ENCODE measurements at places on chromosomes 2 and 18. TPM values are rescaled to one million over a fixed set of nuclear protein-coding genes. Genes with fewer than 3 reads are reported as not detected.

The CFC1 gene
- total RNA-seq: not detected

The HMSD gene
- total RNA-seq: not detected

The NYAP2 gene
- 0.30 TPM for total RNA-seq

The MAP2 gene
- 71.1 TPM for total RNA-seq

The ALPG gene
- 1.2 TPM for total RNA-seq

The LBH gene
- 34.4 TPM for total RNA-seq

The FEV gene
- not detected for total RNA-seq

The FBXO36 gene
- 3.6 TPM for total RNA-seq

The CNRIP1 gene
- not detected for total RNA-seq

The C2orf92 gene
- 11.2 TPM for total RNA-seq

The MAIP1 gene
- 17.2 TPM for total RNA-seq

The ASAP2 gene
- total RNA-seq: 66.8 TPM

The FBXO48 gene
- total RNA-seq: 1.2 TPM

The CFAP65 gene
- not detected for total RNA-seq

The COX5B gene
- 310 TPM for total RNA-seq

The TUBB8B gene
- total RNA-seq: not detected

The SAP130 gene
- total RNA-seq: 27.2 TPM

The ANKRD30B gene
- not detected for total RNA-seq

The PLCD4 gene
- total RNA-seq: 0.74 TPM

The SLC4A3 gene
- total RNA-seq: 7.3 TPM

The FOXI3 gene
- not detected for total RNA-seq

The RBFA gene
- 22.4 TPM for total RNA-seq

The PAIP2B gene
- 6.1 TPM for total RNA-seq

All from PC-9 (cell line).